ENCODE measurements at places on chromosomes 4 and X.

DNA sequence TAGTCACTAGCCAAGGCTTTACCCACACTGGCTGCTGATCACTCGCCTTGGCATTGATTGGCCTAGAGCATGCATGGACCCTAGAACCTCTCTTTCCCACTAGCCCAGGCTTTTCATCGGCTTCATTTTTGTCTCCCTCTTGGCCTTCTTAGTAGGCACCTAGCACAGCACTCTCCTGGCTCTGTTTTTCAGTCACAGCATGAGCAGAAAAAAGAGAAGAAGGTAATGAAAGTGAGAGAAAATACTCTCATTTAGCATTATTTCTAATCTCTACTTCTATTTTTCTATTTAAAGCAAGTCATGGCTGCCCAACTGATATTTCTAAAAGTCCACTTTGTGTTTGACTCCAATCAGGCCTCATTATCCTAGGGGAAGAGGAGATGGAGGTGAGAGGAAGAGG lies 267.2 kb downstream of the FBXO8 start:
- no peak for DNase-seq

DNA sequence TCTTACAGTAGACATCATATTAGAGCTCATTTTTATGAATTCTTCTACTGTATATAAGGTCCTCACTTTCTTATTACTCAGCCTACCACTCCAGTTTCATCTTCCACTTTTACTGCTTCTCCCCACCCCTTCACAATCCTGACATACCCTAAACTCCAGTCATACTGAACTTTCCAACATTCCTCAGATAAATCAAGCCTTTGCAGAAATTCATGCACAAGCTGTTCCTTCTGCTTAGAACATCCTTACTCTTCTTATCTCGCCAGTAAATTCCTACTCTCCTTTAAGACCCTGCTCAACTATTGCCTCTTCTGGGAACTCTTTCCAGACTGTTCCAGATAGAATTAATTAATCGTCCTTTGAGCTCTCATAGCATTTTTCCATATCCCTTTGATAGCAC lies 24.8 kb downstream of the RTL9 start:
- DNase-seq: no peak

GRCh38 chr4:41319553-41319952 lies 62.8 kb downstream of the UCHL1 start:
- no peak for DNase-seq

DNA sequence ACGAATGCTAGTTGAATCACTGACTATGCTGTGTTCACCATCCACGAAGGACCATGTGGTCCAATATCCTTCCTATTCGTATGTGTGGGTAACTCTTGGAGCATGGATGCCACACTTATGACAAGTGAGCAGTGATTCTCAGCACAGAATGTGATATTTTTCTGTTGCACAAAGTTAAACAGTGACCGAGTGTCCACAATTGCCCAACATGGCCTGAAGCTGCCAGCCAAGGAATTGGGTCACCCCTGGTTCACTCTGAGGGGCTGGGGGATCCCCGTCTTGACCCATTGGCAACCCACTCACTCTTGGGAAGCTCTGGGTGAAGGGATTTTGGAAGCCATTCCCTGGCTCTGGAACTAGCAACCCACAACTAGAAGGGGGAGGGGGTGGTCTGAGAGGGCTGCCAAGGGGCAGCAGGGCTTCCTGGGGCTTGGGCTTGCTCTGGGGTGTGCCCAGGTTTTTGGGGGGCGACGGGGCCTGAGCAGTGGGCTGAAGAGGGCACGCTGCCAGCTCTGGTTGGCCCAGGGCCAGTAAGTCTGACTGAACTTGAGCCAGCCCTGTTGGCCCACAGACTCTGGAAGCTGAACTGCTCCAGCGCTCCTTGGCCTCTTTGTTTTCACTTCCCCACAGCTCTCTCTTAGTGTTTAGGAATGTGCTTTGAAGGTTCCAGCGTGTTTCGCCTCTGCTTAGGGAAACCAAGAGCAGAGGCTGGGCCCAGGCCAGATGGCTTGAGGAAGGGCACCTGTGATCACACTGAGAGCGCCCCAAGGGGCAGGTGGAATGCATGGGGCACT lies 43.1 kb upstream of the BCOR start:
- DNase-seq: no peak

- no peak for DNase-seq
These were observed 219.2 kb downstream of the RPA4 start for GRCh38 chrX:97102938-97103337.

DNA sequence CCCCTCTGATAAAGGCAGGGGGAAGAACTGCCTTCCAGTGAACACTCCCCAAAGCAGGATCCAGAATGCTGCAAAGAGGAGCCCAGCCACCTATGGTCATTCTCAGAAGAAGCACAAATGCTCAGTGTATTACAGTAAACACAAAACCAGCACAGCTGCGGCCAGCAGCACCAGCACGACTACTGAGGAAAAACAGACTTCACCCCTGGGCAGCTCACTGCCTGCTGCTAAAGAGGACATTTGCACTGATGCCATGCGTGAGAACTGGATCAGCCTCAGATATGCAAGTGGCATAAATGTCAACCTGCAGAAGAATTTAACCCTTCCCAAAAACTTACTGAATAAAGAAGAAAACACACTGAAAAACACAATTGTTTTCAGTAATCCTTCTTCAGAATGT lies 80.2 kb upstream of the TLR2 start:
- DNase-seq: no peak

DNA sequence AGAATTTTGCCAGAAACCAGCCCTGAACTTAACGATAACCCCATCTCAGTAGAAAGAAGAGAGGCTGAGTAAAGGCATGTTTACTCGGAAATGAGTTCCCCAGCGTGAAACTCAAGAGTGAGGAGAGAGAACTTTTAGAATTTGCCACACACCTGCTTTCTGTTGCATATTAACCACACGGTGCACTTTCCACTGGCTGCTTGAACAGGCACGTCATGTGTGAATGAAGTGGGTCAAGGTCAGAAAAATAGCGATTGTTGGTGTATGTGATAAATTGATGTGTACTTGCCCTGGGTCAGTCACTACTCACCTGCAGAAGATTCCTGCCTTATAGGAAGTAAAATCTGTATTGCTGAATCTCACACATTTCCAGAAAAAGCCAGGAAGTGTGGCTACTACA lies 395.7 kb downstream of the TRIML1 start:
- no peak for DNase-seq

DNA sequence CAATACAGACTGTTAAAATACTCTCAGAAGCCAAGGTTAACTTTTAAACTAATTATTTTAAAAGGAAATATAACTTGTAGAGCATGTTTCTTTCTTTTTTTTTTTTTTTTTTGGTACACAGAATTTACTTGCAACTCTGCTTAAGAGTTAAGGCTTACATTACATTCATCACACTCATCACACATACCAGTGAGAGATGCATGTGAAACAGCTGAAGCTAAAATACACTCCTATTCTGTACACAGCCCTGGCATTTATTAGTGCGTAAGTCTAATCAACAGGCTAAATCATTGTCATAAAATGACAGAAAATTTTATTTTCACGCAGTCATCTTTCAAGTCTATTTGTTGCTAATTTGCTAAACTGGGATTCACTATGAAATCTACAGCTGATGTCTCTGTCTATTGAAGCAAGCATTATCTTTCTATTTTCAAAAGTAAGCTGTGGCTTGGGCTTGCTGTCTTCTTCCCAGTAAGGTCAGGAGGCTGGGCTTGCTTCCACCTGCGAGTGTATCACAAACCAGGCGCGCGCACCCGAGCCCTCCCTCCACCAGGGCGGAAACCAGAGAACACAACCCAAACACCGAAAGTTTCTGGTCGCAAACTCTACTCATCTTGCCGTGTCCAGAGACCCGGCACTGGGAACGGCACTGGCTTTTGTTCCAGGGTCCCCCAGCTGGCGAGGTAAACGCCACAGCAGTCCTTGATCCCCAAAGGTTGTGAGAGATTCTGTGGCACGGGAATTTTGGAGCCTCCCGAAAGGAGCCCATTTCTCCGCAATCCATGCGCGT lies 3.9 kb downstream of the MAML3 start:
- DNase-seq: no peak

DNA sequence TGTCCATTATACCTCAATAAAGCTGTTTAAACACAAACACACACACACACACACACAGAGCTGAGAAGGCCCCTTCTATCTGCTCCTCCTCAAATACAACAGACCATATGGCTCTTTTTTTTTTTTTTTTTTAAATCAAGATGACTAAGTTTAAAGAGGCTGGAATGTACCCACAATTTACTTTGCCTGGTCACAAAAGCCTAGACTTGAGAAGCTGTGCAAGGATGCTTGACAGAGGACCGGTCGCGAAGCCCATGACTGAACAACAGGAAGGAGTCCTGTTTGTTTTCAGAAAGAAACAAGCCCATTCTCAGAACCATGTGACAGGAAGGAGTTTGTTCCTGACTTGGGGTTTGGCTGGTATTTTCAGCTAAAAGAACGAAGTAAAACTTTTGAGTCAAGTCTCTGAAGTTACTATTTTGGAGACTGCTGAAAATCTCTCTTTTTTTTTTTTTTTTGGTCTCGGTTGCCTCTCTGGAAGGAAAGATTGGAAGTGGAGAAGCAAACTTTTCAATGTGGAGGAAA lies 650.9 kb upstream of the TENM3 start:
- no peak for DNase-seq

GRCh38 chr4:90318193-90318592 lies 191.0 kb downstream of the CCSER1 start:
- no peak for DNase-seq

GRCh38 chr4:137359691-137360315 lies 172.5 kb downstream of the PCDH18 start:
- DNase-seq: peak; percentile 35

- no peak for DNase-seq
These were observed 33.7 kb upstream of the DCLK2 start for GRCh38 chr4:150044517-150044916.

- no peak for DNase-seq
These were observed 533.9 kb downstream of the FSTL5 start for GRCh38 chr4:161629694-161630441.

DNA sequence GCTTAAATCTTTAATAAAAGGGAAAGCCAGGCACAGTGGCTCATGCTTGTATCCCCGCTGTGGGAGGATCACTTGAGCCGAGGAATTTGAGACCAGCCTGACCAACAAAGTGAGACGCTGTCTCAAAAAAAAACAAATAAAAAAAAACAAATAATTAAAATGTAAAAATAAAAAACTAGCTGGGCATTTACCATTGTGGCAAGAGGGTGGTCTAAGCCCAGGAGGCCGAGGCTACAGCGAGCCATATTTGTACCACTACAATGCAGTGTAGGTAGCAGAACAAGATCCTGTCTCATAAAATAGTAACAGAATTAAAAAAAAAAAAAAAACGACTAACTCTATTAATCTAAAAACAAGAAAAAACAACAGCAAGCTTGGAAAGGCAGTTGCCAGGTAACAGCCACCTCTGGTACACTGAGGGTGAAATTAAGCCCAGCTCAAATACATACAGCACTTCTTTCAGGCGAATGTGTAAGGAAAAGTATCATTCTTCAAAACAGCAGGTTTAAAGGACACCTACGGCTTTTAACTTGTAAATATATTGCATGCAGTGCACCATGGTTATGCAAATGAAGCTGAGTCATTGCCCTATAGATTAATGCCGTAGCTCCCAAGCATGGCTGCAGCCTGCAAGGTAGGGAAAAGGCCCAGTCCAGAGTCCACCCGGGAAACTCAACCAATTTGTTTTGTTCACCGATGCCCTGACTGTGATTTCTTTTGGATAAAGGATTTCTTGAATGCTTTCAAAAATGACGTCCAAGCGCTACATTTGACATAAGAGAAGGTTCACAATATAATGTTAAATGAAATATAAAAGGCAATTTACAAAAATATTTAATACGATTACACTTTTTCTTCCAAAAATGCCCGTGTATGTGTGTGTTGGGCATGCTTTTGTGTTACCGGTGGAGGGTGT lies 14.5 kb upstream of the TXLNG start:
- DNase-seq: peak; percentile 28

DNA sequence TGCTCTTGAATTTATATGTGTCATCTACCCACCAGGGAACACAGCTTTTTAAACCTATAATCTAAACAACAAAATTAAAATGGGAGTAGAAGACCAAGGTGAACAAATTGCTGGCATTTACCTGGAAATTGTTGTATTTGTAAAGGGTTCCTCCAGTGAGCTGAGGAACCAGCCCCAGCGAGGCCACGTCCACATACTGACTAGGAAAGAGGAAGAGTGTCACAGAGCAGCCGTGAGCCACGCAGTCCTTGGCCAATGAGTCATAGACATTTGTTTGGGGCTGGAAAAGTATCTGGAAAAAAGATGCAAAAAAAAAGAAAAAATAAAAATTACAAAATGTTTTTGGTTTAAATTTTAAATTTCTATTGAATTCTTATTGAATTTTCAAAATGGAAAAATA lies 58.7 kb downstream of the METTL14 start:
- no peak for DNase-seq

DNA sequence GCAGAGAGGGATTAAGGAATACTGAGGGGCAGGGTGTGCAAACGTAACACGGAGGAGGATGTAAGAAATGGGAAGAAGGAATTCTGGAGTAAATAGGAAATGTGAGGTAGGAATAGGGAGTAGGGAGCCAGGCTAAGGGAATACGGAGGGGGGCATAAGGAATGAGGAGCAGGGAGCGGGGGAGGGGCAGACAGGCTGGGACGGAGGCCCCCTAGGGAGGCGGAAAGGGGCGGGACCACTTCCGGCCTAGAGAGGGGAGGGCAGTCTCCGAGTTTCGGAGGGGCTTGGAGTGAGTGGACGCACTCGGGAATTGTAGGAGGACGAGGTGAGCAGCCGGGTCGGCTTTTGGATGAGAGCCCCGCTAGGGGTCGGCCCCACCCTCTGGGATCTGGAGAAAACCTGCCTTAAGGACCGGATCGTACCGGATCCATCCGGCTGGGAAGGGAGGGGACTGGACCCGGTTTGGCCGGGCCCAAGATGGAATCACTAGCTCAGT lies 612 bp downstream of the MAGED2 start:
- peak; percentile 68 for DNase-seq

DNA sequence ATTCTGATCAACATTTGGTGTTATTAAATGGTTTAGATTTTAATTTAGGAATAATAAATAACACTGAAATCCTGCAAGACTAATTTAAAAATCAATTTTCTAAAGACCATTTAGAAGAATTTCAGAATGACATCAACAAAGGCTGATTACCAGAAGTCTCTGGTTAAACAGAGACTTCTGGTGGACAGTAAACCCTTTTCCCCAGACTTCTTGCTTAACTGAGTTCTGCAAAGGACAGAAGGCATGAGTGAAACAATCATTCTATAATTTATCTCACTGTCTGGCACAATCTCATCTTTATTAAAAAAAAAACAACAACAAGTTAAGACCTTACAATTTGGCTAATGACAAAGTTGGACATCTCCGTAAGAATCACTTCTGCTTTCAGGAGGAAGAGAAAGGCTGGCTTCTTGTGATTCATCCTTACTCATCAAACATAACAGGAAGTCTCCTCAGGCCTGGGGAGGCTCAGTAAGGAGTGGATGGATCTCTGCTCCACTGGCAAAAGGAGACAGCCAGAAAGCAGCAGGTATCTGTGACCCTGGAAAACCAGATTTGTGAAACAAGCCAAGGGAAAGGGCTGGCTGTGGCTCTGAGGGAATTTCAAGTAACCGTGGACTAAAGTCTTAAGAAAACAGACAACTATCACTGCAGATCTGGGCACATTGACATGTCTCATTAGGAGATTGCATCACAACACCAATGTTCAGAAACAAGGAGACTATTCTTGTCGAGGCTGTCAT lies 908 bp upstream of the TLR6 start:
- DNase-seq: no peak
